ENCODE measurements at places on chromosomes 2 and 18. TPM values are rescaled to one million over a fixed set of nuclear protein-coding genes. Genes with fewer than 3 reads are reported as not detected.
A peak's percentile ranks its signal among the peaks of the same experiment; 100 is the strongest.

The FHOD3 gene
- 0.34 TPM for total RNA-seq

- DNase-seq = no peak
- H3K27me3 ChIP-seq = no peaks in the 10 kb centered on the region
Measured at GRCh38 chr2:66084948-66085590, 349.9 kb upstream of the MEIS1 start.

- H3K27ac ChIP-seq = no peak overlapping the region
- H3K36me3 ChIP-seq = no peaks in the 10 kb centered on the region
- no peak overlapping the region for H3K4me3 ChIP-seq
- H3K4me1 ChIP-seq = no peaks in the 10 kb centered on the region
- H3K27me3 ChIP-seq = peaks cover 4% of the 10 kb centered on the region
Measured at GRCh38 chr2:22822835-22823234, 562.1 kb upstream of the KLHL29 start.

The CYRIA gene
- 183 TPM for total RNA-seq

DNA sequence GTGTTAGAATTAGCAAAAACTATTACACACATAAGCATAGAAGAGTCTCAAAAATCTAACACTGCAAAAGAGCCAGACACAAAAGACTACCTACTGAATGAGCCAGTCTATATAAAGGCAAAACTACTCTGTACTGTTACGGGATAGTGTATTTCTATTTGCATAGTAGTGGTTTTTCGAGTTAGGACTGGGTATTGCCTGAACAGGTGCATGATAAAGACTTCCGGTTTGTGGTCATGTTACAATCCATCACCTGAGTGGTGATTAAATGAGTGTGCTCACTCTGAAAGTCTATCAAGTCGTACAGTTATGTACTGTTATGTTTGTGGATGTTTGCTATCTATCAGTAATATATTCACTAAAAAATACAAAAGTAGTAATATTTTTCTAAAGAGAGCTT is 523.3 kb upstream of the SYT4 start:
- H3K36me3 ChIP-seq = no peaks in the 10 kb centered on the region
- H3K4me3 ChIP-seq = no peak overlapping the region
- no peak overlapping the region for H3K27ac ChIP-seq
- peaks cover 2% of the 10 kb centered on the region for H3K4me1 ChIP-seq
- no peaks in the 10 kb centered on the region for H3K27me3 ChIP-seq

The RAX gene
- total RNA-seq = 19.3 TPM

DNA sequence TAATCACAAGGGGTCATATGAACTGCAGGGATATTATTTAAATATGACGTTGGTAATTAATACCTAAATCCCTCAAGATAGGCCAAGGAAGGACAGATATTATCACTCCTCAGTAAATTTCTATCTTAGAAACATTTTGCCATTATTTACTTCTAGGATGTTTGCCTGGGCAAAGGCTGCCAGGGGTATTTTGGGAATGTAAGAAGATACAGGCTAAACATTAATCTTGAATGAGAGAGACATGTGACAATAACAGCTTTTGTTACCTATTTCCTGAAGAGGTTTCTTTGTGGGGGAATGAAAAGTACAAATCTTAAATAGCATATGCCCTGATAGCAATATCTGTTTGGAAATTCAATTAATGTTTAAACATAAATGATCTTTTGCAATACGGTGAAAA is 756 bp upstream of the CCDC195 start:
- H3K27ac ChIP-seq = no peak overlapping the region
- no peaks in the 10 kb centered on the region for H3K27me3 ChIP-seq
- no peak overlapping the region for H3K4me3 ChIP-seq
- no peaks in the 10 kb centered on the region for H3K36me3 ChIP-seq
- H3K4me1 ChIP-seq = no peaks in the 10 kb centered on the region
- DNase-seq = no peak

- no peak overlapping the region for H3K27ac ChIP-seq
- DNase-seq = no peak
- no peaks in the 10 kb centered on the region for H3K4me1 ChIP-seq
- no peaks in the 10 kb centered on the region for H3K36me3 ChIP-seq
- no peak overlapping the region for H3K4me3 ChIP-seq
- H3K27me3 ChIP-seq = no peaks in the 10 kb centered on the region
Measured at GRCh38 chr2:230636684-230637271, 75.9 kb upstream of the CAB39 start.

- no peak for DNase-seq
- no peaks in the 10 kb centered on the region for H3K4me1 ChIP-seq
- peaks cover 21% of the 10 kb centered on the region for H3K27me3 ChIP-seq
- H3K4me3 ChIP-seq = no peak overlapping the region
- no peaks in the 10 kb centered on the region for H3K36me3 ChIP-seq
Measured at GRCh38 chr2:230961091-230961491, 34.8 kb upstream of the SPATA3 start.

The RASGRP3 gene
- not detected for total RNA-seq

The SAG gene
- total RNA-seq = 1.3 TPM

GRCh38 chr2:104378853-104379374 is 475.0 kb upstream of the POU3F3 start:
- peak; percentile 12 for DNase-seq
- no peak overlapping the region for H3K4me3 ChIP-seq
- no peaks in the 10 kb centered on the region for H3K4me1 ChIP-seq
- no peaks in the 10 kb centered on the region for H3K27me3 ChIP-seq
- H3K36me3 ChIP-seq = no peaks in the 10 kb centered on the region

DNA sequence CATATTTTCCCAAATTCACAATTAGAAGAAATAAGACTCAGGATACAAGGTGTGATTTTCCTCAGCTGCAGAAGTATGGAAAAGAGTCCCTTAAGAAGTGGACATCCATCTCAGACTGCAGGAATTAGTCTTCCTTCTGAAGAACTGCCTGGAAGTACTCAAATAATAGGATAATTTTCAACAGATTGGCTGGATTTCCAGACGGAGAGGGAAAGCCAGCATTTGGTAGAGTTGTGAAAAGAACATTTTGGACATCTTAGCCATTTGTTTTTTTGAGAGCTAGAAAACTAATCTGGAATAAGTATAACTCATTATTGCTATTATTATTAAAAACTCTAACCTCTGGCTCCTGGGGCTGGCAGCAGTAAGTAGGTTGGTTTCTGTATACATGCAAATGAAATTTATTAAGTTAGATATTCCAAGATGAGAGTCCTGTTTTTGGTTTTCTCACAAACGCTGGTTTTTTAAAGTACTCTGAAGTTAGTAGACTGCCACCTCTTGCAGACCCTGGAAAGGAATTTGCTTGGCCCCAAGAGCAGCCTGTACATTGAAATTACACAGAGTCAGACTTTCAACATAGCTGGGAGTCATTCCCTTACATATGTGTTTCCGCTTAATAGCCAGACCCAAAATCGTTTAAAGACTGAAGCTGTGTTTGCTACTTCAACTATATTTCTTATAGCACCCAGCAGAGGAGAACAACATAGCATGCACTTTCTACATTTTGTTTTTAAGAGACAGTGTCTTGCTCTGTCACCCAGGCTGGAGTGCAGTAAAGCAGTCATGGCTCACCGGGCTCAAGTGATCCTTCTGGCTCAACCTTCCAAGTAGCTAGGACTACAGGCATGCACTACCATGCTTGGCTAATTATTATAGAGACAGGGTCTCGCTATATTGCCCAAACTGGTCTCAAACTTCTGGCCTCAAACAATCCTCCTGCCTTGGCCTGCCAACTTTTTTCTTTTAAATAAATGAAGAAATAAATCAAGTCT is 142.4 kb downstream of the THADA start:
- no peak overlapping the region for H3K4me3 ChIP-seq
- no peak for DNase-seq
- no peak overlapping the region for H3K27ac ChIP-seq
- peaks cover 32% of the 10 kb centered on the region for H3K4me1 ChIP-seq

- no peak overlapping the region for H3K4me3 ChIP-seq
- H3K36me3 ChIP-seq = no peaks in the 10 kb centered on the region
- H3K4me1 ChIP-seq = no peaks in the 10 kb centered on the region
- no peak for DNase-seq
- H3K27me3 ChIP-seq = no peaks in the 10 kb centered on the region
Measured at GRCh38 chr2:32250290-32250689, 14.4 kb downstream of the NLRC4 start.
